ENCODE measurements at places on chromosomes 2 and 18.

GRCh38 chr2:36670881-36671595, 25.5 kb upstream of the VIT start:
- H3K4me3 ChIP-seq = no peak overlapping the region
- H3K27me3 ChIP-seq = peaks cover 2% of the 10 kb centered on the region
- H3K27ac ChIP-seq = no peak overlapping the region
- no peaks in the 10 kb centered on the region for H3K36me3 ChIP-seq
- no peaks in the 10 kb centered on the region for H3K4me1 ChIP-seq
- DNase-seq = no peak

DNA sequence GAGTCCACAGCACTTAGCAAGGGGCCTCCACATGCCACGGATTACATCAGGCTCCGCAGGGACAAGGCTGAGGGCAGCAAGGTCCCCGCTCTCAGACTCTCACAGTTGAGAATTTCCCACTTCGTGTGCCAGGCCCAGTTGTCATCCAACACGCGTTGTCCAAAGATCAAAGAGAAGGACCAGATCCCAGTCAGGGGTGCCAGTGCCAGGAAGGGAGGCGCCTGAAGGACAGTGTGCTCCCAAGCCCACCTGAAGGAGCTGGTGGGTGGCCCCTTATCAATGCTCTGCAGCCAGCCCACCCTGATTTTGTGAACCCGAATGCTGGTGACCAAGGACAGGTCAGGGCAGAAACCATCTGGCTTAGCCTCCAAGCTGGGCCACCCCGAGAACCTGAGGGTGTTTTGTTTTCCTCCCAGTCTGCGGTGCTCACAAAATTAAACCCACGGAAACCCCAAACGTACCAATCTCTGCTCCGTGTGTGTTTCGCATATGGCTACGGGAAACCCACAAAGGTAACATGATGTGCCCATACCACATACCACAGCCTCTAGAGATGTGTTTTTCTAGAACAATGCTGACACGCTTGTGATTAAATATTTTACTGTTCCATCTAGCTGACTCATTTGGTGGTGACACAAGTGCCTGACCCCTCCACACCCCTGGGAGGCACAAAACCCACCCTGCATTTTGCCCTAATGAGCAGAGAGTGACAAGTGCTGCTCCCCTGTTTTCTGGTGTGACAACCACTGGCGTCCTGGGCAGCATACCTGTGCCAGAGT, 24.5 kb downstream of the CRACDL start:
- H3K27me3 ChIP-seq = peaks cover 5% of the 10 kb centered on the region
- H3K4me1 ChIP-seq = peaks cover 55% of the 10 kb centered on the region
- no peak overlapping the region for H3K4me3 ChIP-seq
- DNase-seq = peak; percentile 46

GRCh38 chr2:31131871-31132270, 6.4 kb downstream of the GALNT14 start:
- no peak overlapping the region for H3K4me3 ChIP-seq
- H3K27ac ChIP-seq = no peak overlapping the region
- DNase-seq = no peak

DNA sequence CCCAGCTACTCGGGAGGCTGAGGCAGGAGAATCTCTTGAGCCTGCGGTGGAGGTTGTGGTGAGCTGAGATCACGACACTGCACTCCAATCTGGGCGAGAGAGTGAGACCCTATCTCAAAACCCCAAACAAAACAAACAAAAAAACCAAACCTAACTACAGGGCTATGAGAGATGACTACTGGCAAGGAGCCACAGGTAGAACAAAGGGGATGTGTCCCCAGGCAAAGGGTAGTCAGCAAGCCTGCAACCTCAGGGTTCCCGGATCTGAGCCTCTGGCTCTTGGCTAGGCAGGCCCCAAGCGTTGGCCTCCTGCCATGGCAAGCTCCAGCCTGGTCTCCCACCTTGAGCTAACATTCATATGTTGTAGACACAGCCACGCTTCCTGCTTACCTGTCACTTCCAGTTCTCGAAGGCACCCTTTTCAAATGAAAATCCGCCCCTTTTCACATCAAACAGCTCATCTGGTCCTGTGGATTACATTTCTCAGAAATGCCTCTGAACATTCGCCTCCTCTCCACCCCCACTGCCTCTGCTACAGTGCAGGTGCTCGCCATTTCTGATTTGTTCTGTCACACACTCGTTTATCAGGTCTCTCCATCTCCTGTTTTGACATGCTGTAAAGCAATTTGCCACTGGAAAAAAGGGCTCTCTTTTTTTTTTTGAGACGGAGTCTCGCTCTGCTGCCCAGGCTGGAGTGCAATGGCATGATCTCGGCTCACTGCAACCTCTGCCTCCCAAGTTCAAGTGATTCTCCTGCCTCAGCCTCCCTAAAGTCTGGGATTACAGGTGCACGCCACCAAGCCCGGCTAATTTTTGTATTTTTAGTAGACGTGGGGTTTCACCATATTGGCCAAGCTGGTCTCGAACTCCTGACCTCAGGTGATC, 13.1 kb upstream of the ACTR3 start:
- no peaks in the 10 kb centered on the region for H3K27me3 ChIP-seq
- H3K4me1 ChIP-seq = peaks cover 46% of the 10 kb centered on the region
- H3K36me3 ChIP-seq = no peaks in the 10 kb centered on the region
- peak overlapping the region; percentile 93 for H3K27ac ChIP-seq
- peak; percentile 79 for DNase-seq
- peak overlapping the region; percentile 69 for H3K4me3 ChIP-seq

DNA sequence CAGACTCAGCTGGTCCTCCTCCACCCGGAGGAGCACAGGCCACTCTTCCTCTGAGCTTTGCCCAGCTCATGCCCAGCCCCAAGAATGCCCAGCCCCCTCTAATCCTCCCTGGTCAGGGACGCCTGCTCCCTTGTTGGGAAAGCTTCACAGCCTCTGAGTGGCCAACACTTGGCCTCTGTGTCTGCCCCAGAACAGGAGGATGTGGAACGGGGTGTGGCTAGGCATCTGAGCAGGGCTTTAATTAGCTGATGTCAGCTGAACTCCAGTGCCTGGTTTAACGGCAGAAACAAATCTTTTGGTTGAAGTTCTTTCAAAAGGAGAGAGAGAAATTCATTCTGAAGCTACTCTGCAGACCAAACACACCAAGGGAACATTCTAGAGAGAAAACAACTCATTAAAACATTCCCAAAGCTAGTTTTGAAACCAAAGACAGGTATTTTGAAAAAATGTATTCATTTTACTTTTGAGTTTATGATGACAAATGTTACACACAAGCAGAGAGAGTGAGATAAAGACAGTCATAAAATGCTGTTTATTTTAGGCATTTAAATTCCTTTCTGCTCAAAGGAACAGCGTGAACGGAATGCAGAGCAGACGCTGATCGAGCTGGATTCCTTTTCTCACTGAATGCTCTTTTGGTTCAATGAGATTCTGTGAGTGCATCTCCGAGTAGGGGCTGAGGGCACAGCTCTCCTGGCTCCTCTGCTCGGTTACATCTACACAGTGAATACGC, 63.8 kb downstream of the RTP5 start:
- no peak for DNase-seq
- no peaks in the 10 kb centered on the region for H3K27me3 ChIP-seq
- no peak overlapping the region for H3K4me3 ChIP-seq
- H3K4me1 ChIP-seq = peaks cover 4% of the 10 kb centered on the region

DNA sequence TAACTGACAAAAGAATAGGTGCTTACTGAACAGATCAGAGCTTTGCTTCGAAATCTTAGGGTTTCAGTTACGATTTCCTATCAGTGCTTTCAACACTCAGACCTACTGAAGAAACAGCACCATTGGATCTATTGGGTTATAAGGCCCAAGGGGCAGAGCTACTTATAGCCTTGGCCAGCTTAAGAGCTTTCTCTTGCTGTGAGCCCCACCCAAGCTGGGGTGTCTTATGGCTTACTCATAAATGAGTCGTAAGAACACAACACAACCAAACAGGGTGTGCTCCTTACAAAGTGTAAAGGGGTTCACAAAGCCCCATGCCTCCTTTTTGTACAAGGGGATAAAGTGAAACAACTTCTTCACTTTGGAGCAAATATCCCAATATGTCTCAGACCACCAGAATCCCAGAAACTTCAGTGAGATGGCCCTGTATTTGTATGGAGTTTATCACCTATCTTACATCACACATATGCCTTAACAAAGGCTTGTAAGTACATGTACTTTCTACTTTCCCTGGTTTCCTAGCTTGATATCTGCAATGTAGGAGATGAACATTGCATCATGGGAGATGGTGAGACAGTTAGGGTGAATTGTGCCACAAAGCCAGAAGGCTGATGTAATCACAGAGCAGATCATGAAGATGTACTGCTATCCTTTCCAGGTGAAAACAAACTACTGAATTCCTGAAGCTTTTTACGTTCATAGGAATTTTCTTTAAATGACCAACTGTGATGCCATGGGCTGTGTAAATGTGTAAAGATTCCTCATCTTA, 115.5 kb upstream of the GLI2 start:
- no peak overlapping the region for H3K27ac ChIP-seq
- no peak for DNase-seq
- H3K4me3 ChIP-seq = no peak overlapping the region
- no peaks in the 10 kb centered on the region for H3K4me1 ChIP-seq
- no peaks in the 10 kb centered on the region for H3K36me3 ChIP-seq

GRCh38 chr2:151927501-151928221, 99.4 kb upstream of the ARL5A start:
- no peaks in the 10 kb centered on the region for H3K36me3 ChIP-seq
- H3K27me3 ChIP-seq = peaks cover 15% of the 10 kb centered on the region
- no peak overlapping the region for H3K4me3 ChIP-seq
- H3K27ac ChIP-seq = no peak overlapping the region
- no peak for DNase-seq

- H3K4me1 ChIP-seq = no peaks in the 10 kb centered on the region
- H3K27me3 ChIP-seq = peaks cover 18% of the 10 kb centered on the region
- no peaks in the 10 kb centered on the region for H3K36me3 ChIP-seq
- no peak for DNase-seq
- no peak overlapping the region for H3K4me3 ChIP-seq
These were observed 178.1 kb downstream of the BARD1 start for GRCh38 chr2:214631406-214631805.

GRCh38 chr18:79735071-79735980, 55.7 kb downstream of the CTDP1 start:
- no peak overlapping the region for H3K27ac ChIP-seq
- no peak for DNase-seq
- H3K36me3 ChIP-seq = peaks cover 58% of the 10 kb centered on the region
- H3K27me3 ChIP-seq = no peaks in the 10 kb centered on the region
- H3K4me3 ChIP-seq = no peak overlapping the region
- no peaks in the 10 kb centered on the region for H3K4me1 ChIP-seq

DNA sequence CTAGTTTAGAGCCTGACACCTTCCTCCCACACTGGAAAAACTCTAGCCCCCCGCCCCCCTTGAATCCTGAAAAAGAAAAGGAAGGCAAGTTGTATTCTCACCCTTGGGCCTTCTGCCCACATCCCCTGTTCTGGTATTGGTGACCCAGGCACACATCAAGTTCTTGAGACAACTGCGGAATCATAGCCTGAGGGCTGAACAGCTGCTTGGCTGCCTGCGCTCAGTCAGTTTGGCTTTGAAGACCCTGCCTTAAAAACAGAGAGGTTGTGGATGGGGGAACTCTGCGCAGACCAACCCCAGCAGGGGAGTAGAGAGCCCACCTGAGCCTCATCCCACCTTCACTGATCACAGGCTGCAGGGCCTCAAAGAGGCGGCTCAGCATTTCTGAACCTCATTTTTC, 229.2 kb downstream of the ANAPC1 start:
- H3K36me3 ChIP-seq = no peaks in the 10 kb centered on the region
- no peaks in the 10 kb centered on the region for H3K27me3 ChIP-seq
- H3K4me1 ChIP-seq = no peaks in the 10 kb centered on the region

- DNase-seq = no peak
- peaks cover 29% of the 10 kb centered on the region for H3K36me3 ChIP-seq
- no peaks in the 10 kb centered on the region for H3K27me3 ChIP-seq
- peak overlapping the region; percentile 89 for H3K4me3 ChIP-seq
These were observed 1.1 kb upstream of the TMEM185B start for GRCh38 chr2:120224256-120224655.

GRCh38 chr18:22279741-22280452, 110.5 kb downstream of the GATA6 start:
- H3K4me3 ChIP-seq = no peak overlapping the region
- H3K27ac ChIP-seq = peak overlapping the region; percentile 34
- peaks cover 10% of the 10 kb centered on the region for H3K4me1 ChIP-seq
- no peaks in the 10 kb centered on the region for H3K27me3 ChIP-seq
- no peaks in the 10 kb centered on the region for H3K36me3 ChIP-seq

GRCh38 chr2:218988650-218989049, 3.7 kb upstream of the FEV start:
- H3K4me1 ChIP-seq = peaks cover 21% of the 10 kb centered on the region
- no peak overlapping the region for H3K27ac ChIP-seq
- no peak for DNase-seq
- H3K36me3 ChIP-seq = no peaks in the 10 kb centered on the region

DNA sequence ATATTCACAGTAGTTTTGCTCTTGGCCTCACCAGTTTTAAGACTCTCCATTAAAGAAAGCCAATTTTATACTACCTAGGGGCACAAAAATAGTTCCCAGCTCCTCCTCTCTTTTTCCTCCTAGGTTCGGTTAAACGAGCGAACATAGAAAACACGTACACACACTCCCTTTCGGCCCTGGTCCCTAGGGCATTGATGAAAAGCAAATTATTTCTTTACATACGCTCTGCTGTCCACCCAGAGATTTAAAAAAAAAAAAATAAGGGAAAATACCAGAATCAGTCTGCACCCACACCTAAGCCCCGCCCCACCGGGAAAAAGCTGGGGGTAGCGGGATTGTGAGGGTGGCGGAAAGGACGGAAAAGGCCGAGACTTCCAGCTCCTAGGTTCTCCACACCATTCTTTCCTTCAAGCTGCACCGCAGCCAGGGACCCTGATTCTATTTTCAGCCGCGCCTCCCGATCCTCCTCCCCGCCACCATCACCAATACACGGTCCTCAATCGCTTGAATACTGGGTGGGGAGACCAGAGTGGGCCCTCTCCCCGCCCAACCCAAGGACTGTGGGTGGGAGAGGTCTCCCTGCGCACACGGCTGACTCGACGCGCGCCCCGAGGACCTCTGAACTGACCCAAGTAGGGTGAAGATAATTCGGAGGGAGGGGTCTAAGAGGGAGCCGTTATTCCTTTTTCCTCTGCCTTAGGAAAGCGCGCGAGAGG, 769 bp downstream of the ATF2 start:
- peak overlapping the region; percentile 96 for H3K27ac ChIP-seq
- peak overlapping the region; percentile 92 for H3K4me3 ChIP-seq
- DNase-seq = peak; percentile 35

GRCh38 chr2:227163998-227164762, at the start of the genes COL4A3 and COL4A4:
TSS of gene COL4A3 (plus strand) at chr2:227164624. CDS start at chr2:227164727, 103 bp downstream.
TSS of gene COL4A4 (minus strand) at chr2:227164205. CDS start at chr2:227147483, 16,722 bp downstream.
- H3K36me3 ChIP-seq = peaks cover under 1% of the 10 kb centered on the region
- H3K4me3 ChIP-seq = peak within 1 kb of the TSS; percentile 78

DNA sequence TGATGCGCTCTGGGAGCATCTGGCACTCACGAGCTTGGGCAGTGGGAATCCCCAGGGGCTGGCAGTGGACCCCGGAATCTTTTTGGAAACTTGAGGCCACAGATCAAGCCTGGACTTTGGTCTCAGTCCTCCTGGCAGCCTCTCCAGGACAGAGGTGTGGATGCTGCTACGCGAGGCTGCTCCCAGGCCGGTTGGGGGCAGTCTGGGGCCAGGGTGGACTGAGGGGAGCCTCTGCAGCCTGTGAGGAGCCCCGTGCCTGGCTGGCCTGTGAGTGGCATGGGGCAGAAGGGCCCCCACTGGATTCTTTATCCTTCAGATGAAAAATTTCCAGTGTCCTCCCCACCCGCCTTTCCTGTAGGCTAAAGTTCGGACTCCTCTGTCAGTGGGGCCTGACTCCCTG, 12.7 kb upstream of the DES start:
- DNase-seq = no peak
- peaks cover 4% of the 10 kb centered on the region for H3K27me3 ChIP-seq
- H3K4me3 ChIP-seq = no peak overlapping the region
- H3K4me1 ChIP-seq = peaks cover 6% of the 10 kb centered on the region

Data from naive thymus-derived CD8-positive, alpha-beta T cell (primary cell).